ENCODE measurements at places on chromosomes 2 and 18.

GRCh38 chr18:21662581-21662980, 42.0 kb downstream of the ABHD3 start:
- no peak for DNase-seq

DNA sequence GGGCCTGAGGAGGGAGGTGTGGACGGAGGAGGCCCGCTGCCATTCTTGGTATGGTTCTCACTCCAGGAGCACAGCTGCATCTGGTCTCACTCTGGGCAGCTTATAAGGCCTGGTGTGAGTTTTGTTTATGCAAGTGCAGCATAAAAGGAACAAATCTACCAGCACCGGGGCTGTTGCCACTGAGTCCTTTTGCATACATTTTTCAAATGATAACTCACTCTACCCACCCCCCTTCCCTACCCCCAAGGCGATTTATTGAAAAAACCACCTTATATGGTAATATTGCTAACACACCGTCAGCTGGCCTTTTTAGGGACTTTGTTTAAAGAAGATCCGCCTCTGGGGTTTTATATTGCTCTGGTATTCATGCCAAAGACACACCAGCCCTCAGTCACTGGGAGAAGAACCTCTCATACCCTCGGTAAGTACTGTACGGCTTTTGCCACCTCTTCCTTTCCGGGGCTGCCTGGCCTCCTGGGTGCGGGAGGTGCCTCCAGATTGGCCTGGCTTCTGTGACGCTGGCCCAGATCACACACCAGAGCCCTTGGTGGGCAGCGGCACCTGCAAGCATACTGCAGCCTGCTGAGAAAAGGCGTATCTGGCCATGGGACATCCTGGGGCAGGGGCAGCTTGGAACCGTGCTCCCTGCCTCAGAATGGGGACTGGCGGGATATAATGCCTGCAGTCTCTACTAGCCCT, at the start of gene ACTG2:
TSS of gene ACTG2 (plus strand) at position 378 of the 699 bp plus-strand sequence. CDS start 8,304 bp downstream, outside the sequence.
- DNase-seq: peak; percentile 18

DNA sequence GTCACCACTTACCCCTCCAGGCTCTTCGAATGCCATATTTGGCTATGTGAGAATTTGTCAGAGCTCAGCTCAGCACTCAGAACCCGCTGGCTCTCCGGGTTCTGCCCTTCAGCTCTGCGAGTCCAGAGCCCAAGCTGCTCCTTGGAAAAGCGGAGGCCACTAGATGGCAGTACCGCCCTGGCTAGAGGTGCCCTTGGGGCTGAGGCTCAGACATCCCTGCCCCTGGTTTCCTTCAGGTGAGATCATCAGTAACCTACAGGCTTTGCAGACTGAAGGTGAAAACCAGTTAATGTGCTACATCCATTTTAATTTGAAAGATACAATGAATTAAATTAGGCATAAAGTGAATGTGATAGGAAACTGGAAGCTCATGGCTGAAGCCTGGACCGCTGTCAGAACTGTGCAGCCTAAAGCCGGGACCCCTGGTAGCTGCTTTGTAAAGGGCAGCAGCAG, 285.6 kb downstream of the AGAP1 start:
- peak; percentile 40 for DNase-seq

- no peak for DNase-seq
Measured at GRCh38 chr2:240959941-240960308, 38.5 kb upstream of the SNED1 start.

- DNase-seq: no peak
Measured at GRCh38 chr18:70195014-70195614, 10.4 kb downstream of the RTTN start.
